Naive thymus-derived CD4-positive, alpha-beta T cell (primary cell): ENCODE measurements at places on chromosomes 1 and 21. TPM values are rescaled to one million over a fixed set of nuclear protein-coding genes. Genes with fewer than 3 reads are reported as not detected.

DNA sequence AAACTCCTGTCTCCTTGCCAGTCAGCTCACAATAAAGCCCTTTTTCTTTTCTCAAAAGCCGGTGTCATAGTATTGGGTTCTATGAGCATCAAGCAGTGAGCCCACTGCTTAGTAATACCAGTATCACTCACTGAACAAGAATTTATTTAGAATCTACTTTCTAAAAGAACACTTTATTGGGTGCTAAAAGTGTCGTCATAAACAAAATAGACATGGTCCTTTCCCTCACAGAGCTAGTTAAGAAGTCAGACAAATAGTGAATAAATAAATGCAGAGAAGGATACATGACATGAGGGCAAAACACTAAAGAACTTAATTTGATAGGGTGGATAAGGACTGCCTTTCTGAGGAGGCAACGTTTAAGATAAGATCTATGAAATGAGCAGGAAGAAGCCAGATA is 32.2 kb downstream of the EVI5 start:
- DNase-seq: no peak

GRCh38 chr1:81493102-81493869 is 307.4 kb upstream of the ADGRL2 start:
- no peak for DNase-seq

The GPA33 gene
- 32.6 TPM for total RNA-seq

DNA sequence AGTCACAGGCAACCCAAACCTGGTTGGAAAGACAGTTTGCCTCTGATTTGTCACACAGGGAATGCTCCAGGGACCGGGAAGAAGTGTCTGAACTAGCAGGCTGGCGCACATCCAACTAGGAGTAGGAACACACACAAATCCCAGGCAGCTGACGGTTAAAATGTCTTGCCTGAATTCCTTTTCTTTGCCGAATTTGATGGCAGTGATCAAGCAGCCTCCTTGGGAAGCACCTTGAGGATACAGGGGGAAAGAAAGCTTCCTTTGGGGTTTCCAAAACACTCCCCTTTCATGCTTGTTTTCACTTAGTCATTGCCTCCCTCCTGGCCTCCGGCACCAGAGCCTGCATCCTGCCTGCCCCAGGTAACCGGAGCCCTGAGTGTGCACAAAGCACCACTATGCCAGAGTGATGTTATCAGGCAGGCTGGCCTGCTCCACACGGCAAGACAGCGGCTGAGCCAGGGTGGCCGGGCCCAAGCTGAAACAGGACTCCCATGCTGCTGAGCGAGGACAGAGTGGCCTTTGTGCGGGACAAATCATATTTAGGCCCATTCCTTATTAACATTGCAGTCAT is 193.8 kb downstream of the LMX1A start:
- DNase-seq: no peak
